ENCODE measurements at places on chromosomes 2 and 18.

DNA sequence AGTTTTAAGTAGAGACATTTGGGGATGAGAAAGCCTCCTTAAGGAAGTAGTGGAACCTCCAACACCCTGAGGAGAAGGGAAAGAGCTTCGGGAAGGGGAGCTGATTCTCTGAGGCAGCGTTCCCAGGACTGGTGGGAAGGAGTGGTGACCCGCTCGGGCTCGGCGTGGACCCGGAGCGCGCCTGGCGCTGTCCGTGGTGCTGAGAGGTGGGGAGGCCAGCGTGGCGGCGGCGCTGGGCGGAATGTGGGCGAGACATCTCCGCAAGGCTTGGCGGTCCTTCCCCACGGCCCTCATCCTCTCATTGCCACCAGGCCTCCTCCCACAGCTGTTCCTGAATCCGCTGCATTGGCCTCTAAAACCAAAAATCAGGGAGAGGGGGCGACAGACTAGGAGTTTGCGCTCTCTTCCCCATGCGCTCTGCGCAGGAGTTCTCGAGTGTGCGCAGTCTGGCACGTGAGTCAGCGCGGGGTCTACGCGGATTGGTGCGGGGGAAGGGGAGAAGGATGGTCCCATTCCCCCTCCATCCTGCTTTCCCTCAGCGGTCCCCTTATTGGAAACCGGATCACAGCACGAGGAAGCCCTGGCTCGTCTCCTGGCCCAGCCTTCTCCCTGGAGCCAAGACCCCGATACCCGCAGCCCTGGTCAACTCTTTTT lies 857 bp downstream of the RESP18 start:
- DNase-seq, result no peak

GRCh38 chr18:48649231-48649630 lies 110.4 kb downstream of the CTIF start:
- no peak for DNase-seq

- no peak for DNase-seq
Measured at GRCh38 chr18:35588995-35589394, 7.5 kb downstream of the GALNT1 start.

DNA sequence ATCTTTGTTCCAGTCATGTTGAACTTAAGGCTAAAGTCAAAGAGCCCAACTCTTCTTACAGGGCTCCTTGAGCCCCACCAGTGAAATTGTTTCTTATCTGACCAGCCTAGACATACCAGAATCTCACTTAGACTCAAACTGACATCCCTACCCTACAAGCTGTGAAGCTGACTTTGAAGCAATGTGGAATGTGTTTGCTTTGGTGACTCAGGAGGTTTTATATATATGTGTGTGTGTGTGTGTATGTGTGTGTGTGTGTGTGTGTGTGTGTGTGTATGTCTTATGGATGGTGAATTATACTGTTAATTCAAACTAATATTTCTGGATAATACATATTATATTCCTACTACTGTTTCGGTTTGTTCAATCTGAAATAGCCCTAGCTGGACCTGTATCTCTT lies 67.3 kb downstream of the CAMKMT start:
- peak; percentile 20 for DNase-seq

DNA sequence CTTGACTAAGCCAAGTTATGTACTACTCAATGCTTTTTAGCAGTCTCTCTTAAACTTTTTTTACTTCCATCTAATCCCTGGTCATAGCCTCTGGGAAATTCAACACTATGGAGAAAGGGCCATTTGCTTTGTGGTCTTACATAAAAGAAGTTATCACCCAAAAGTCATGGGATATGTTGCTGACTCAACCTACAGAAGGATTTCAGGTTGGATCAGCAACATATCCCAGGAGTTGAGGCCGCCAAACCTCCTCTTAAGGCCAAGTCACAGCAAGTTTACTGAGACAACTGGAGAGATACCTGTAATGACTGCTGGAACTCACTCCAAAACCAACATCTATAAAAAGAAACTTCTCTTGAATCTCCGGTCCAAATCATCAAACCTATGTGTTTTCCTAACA lies 141.1 kb downstream of the IRS1 start:
- DNase-seq, result no peak

DNA sequence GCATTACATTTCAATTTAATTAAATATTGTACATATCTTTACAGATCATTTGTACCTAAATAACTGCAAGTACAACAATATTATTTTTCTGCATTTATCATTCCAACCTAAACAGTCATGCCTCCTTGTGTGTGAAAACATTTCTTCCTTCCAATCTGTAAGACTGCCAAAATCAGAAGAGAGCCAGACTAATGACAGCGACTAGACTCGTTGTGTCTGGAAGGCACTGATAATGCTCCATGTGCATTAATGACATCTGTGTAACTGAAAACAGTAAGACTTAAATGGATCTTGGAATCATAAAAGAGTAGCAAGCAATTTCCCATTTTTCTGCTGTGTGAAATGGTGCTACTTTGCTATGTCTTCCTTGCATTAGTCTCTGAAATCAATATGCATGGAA lies 278.0 kb upstream of the DSEL start:
- DNase-seq, result peak; percentile 33

DNA sequence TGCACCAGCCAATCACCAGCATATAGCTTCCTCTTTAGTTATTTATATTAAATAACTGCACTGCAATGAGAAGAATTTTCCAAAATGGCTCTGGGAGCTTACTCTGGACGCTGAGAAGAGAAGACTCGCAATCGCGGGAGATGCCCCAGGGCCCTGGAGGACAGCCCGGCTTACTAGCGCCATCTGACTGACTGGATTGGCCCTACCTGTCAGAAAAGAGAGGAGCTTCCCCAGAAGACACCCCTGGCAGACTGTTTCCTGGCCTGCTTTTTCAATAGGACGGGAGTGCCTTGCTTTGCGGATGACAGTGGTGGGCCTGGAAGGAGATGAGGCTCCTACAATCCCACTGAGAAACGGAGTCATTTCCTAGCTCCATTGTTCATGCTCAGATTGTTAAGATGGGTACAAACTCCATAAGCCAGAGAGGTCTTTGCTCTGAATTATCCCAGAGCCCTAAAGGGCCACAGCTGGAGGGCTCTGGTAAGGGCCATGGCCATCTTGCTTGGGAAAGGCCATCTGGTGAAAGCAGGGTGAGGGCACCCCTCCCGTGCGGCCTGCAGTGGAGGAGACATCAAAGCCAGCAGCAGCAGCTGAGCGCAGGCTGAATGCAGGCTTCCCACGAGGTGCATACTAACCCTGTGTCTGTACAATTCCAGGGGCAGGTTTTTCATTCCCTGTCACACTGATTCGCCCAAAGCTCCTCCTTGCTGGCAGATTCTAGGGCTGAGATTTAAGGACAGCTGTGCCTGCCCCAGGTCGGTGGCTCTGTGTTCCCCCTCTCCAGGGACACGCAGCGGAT lies 92.1 kb downstream of the GALR1 start:
- no peak for DNase-seq

DNA sequence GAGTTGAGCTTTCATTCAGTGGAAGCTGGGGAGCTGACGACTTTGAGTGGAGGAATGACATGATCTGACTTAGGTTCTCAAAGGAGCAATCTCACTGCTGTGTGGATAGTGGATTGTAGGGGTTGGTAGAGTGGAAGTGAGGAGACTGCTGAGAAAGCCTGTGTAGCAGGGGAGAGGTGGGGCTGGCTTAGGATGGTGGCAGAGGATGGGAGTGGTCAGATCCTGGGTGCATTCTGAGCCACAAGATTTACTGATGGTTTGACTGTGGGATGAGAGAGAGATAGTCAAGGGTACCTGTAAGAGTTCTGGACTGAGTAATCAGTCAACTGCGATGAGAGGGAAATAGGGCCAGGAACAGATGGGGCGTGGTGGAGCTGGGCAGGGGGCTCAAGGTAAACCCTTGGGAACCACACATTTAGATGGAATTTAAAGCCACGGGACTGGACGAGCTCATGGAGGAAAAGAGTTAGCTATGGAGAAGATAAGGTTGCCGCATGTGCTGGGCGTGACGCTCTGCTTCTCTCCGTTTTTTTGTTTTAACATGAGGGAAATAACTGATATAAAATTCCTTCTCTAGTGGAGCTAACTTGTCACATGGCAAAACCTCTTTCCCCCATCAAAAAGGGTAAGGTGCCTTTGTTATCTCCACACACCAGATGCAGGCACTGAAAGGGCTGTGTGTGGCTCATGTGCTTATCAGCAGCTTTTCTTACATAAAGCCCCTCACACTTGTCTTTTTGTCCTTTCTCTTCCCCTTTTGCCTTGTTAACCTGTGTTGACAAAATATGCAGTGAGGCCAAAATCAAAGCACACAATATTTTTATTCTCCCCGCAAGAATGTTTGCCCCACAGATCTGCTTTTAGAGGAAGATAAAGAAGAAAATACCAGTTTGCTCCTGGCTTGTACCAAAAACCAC lies 379.8 kb downstream of the TSN start:
- DNase-seq, result no peak

DNA sequence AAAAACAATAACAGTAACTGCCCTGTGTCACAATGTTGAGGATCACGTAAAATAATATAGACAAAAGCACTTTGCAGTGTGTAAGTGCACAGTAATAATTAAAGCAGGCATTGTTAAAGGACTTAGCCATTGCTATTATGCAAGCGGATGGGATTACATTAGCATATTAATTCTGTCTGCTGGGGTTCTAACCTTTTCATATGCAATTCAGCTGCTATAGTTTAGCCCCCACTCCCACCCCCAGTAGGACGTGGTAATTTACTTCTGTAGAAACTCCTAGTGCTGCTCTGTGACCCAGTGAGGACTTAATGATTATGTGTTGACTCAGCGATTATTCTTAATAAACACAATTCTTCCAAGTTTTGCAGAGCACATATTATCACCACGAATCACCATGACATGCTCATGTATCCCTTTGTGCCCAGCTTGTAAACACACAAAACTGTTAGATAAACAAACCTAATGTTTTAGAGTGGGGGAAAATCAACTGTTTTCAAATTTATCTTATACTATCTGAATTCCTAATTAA lies 5.1 kb upstream of the ADAM23 start:
- DNase-seq, result no peak

DNA sequence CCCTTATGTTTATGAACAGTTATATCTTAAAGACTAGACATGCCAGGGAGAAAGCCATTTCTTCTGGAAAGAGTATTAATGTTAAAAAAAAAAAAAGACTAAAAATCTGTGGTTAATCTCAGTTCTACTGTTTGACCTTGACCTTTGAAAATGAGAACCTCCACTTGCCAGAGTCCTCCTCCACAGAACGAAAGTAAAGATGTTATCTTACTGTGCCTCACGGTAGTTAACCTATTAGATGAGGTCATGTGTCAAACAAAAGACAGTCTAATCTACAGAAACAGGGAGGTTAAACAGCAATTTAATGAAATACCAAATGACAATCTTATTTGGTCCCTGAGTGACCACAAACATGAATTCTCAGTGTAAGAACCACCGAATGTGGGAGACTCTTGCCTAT lies 51.2 kb downstream of the SLC14A2 start:
- DNase-seq, result no peak

DNA sequence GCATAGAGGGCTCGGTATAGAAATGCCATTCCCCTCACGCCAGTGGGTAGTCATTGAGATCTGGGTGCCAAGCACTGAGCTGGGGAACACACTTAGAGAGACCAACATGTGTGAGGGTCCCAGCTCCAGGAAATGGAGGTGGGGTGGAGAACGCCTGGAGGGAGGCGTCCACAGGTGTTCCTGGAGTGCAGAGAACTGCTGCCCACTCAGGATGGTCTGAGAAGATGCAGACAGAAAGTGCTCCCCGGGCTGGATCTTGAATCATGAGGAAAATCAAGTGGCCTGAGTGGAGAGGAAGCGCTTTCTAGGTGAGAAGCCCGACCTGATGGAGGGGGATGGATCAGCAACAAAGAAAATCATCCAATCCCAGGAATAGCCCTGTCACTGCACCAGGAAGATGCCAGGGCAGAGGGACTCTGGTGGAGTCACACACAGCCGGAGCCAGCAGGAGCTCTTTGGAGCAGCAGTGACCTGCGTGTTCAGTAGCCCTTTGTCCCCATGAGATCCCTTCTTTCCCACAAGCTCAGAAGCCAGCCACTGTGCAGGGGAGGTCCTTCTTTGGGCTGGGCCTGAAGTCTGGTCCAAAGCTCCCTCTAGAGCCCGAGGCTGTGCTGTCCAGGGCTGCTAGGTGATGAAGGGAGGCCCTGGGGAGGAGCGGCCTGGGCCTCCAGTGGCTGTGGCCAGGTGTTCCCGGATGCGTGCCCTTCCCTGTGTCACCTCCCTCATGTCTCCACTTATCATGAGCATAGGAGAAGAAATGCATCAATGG lies 112.3 kb downstream of the RNF144A start:
- no peak for DNase-seq

DNA sequence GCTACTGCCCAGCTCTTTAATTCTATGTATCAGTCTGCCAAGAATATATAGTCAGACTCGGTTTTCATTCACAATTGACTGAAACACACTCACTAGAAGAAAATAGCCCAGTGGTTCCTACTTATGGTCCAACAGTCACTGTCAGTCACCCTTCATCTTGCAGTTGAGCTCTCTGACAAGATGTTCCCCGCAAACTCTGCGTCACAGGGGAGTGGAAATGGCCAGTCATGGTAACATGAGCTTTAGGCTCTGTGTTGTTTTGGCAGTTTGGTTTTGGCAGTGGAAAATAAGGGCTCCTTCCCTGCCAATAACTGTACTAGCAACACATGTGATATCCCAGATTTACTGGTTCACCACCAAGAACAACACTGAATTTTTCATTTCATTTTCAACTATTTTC lies 122.5 kb downstream of the PRPF40A start:
- DNase-seq, result no peak

- DNase-seq, result no peak
Measured at GRCh38 chr2:70226781-70227180, 21.6 kb downstream of the TIA1 start.

GRCh38 chr2:182355815-182356214 lies 71.0 kb downstream of the PDE1A start:
- no peak for DNase-seq

DNA sequence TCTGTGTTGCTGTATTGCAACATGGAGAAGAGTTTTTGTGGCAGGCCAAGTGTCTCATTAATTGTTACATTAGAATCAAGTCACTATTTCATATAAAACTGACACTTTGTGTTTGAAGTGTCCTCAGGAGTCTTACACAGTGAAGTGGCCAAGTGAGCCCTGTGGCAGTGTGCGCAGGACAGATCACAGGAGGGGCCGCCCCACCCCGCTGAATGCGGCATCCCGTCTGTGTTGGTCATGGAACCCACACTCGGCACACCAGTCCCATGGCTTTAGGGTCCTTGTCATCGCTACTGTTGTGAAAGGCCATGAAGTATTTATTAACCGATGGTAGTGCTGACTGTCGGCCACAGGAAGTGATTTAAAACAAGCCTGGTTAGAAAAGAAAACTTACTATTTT lies 144.7 kb upstream of the NFATC1 start:
- no peak for DNase-seq

- no peak for DNase-seq
Measured at GRCh38 chr2:128513116-128513960, 194.7 kb upstream of the HS6ST1 start.

Data from EL (cell line).